ENCODE measurements at places on chromosomes 7 and 10.

DNA sequence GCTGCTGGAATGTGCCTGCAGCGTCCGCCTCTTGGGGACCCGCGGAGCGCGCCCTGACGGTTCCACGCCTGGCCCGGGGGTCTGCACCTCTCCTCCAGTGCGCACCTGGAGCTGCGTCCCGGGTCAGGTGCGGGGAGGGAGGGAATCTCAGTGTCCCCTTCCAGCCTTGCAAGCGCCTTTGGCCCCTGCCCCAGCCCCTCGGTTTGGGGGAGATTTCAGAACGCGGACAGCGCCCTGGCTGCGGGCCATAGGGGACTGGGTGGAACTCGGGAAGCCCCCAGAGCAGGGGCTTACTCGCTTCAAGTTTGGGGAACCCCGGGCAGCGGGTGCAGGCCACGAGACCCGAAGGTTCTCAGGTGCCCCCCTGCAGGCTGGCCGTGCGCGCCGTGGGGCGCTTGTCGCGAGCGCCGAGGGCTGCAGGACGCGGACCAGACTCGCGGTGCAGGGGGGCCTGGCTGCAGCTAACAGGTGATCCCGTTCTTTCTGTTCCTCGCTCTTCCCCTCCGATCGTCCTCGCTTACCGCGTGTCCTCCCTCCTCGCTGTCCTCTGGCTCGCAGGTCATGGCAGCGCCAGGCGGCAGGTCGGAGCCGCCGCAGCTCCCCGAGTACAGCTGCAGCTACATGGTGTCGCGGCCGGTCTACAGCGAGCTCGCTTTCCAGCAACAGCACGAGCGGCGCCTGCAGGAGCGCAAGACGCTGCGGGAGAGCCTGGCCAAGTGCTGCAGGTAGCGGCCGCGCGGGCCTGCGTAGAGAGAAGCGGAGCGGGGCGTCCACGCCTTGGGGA lies 645 bp downstream of the SLC26A4 start:
- peak; percentile 19 for DNase-seq

GRCh38 chr7:156659961-156660360 lies 19.4 kb downstream of the RNF32 start:
- no peak for DNase-seq

GRCh38 chr10:48305905-48306264 lies 592 bp upstream of the MAPK8 start:
- no peak for DNase-seq

GRCh38 chr7:114922026-114922651 lies at the start of gene MDFIC:
Gene MDFIC (plus strand): TSS chr7:114922094. CDS start chr7:114923034, 940 bp downstream.
- DNase-seq = no peak

- no peak for DNase-seq
Observed at GRCh38 chr10:104304927-104305326, 33.3 kb downstream of the ITPRIP start.

DNA sequence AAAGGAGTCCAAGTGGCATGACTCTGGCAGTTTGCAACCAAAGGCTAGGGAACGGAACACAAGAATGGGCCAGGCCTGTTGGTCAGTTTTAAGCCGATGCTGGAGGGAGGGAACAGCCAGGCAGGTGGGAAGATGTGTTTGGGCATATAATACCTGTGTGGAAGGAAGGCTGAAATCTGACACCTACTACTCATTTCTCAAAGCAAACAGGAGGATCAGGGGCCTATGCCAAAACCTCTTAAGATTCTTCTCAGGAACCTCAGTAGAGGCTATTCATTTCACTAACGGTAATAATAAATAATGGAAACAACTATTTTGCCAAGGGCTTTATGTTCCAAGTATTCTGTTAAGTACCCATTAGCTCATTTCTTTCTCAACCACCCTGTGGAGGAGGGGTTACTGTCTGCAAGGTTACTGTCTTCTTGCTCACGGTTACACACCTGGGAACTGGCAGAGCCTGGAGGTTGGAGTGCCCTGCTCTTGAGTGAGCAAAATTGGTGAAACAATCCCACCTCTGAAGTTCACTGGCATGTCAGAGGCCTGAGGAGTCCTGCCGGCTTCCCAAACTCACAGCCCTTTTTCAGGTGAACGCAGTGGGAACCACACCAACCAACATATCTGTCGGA lies 35.5 kb downstream of the GOT1 start:
- no peak for DNase-seq

DNA sequence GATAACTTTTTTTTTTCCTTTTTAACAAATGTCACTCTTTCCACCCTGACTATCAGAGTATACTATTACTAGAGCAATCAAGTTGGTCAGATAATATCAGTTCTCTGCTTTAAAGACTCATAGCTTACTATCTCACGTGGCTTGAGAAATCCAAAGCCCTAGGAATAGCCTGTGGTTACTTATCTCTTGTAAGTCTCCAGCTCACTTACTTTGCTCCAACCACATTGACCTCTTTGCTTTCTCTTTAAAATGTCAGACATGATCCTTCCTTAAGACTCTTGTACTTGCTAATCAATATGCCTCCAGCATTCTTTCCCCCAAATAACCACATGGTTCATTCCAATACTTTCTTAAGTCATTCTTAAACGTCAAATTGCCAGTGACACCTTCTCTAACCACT lies 1292.2 kb downstream of the REEP3 start:
- no peak for DNase-seq

- DNase-seq = no peak
Observed at GRCh38 chr7:39530971-39531370, 35.2 kb upstream of the YAE1 start.

DNA sequence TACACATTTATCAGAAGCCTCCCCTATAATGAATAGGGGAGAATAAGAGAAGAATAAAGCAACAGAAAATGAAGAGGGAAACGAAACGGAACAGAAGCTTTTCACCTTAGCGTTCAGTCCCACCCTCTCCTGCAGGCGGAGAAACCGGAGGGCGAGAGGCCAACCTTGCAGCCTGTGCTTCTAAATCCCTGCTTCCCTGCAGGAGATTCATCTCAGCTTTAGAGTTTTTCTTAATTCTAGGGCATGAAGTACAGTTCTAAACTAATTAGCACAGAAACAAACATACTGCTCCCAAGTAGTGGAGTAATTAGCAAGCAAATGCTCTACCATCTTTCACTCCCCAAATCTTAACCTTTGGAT lies 107.2 kb downstream of the CUBN start:
- DNase-seq = no peak

DNA sequence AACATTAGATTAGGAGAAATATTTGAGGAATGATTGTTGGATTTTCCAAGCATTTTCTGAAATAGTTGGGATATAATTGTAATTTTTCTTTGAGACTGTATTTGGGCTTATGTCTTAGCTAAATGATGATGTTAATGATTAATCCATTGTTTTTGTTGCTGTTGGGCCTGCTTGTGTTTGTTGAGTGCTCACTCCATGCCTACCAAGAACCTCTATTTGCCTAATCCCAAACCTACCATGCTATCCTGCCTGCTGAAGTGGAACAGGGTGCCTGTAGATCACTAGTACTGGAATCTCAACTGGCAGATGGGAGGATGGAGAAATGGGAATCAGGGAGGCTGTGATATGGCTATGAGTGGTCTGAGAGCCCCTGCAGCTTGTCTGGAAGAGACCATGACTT lies 565.5 kb downstream of the SORCS3 start:
- no peak for DNase-seq

- no peak for DNase-seq
Observed at GRCh38 chr10:27799046-27799445, 53.4 kb upstream of the MKX start.

Data from NCI-H1694 (cell line).